ENCODE measurements at places on chromosomes 1 and 21.

DNA sequence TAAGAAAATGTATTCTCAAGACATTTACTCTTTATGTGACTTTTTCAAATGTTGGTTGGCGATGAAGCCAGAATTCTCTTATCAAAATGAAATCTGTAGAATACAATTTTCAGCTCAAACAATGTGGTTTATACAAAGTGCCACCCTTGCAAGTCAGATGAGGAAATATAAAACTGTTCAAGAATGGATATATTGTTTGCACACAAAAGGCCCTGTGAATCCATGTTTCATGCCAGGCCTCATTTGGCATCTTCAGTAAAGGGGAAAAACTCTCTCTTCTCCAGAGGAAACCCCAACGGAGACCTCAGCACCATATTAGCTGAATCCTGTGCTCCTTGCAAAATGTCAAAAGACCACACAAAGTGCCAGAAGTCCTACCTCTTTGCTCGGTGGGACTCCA, 310.4 kb downstream of the RRAGC start:
- DNase-seq, result no peak

DNA sequence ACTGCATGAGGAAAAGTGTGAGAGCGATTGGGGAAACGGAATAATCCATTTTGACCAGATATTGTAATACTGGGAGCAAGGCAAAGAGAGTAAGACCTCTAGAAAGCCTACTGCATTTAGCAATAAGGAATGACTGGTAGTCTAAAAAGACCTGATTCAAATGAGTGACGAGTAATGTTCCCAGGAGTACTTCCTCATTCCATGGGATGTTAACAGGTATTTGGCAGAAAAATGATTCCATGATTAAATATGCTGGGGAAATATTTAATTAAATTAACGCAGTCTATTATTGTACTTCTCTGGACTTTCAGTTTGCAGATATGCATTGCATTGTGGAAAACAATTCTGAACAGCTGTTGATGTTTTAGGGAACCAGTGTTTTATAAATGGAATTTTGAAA, 105.5 kb downstream of the RPE65 start:
- no peak for DNase-seq

- DNase-seq, result peak; percentile 57
Measured at GRCh38 chr1:37037690-37038089, 3.4 kb upstream of the GRIK3 start.

GRCh38 chr1:158961178-158961577, 29.8 kb downstream of the PYHIN1 start:
- DNase-seq, result no peak

- no peak for DNase-seq
Measured at GRCh38 chr1:76027341-76027740, 47.2 kb upstream of the ST6GALNAC3 start.

DNA sequence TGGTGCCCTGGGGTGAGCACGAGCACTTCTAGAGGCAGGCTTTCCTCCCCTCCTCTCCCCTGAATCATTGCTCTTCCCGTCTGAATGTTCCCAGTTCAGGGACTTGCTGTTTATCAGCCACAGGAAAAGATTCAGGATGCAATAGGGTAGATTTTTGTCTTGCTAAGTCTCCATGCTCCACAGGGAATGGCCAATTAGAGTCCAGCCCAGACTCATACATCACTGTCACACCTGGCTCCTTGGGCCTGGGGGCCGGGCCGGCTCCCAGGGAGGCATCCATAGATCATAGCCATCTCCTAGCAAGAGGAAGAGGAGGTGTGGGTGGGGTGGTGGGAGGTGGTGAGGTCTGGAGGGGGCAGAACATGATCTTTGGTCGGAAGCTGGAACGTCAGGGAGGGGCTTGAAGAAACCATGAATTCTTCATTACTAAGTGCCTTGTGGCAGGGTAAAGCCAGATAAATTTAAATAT, 83.4 kb downstream of the LRRN2 start:
- no peak for DNase-seq

DNA sequence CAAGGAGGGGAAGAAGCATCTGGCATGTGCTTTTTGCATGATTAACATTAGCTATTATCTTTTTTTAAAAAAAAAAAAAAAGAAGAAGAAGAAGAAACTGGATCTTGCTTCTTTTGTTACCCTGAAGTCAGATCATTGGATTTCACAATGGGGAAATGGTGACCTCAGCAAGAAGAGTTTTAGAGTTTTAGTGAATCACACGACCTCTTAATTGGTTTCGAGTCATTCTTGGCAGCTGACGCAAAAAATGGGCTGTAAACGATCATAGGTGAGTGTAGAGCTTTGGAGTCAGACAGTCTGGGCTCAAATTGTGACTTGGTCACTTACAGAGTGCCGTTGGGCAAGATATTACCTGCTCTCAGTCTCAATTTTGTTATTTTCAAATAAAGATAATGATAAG, 33.3 kb upstream of the PGBD5 start:
- no peak for DNase-seq

GRCh38 chr1:168206111-168206510, 19.7 kb upstream of the SFT2D2 start:
- DNase-seq, result no peak

DNA sequence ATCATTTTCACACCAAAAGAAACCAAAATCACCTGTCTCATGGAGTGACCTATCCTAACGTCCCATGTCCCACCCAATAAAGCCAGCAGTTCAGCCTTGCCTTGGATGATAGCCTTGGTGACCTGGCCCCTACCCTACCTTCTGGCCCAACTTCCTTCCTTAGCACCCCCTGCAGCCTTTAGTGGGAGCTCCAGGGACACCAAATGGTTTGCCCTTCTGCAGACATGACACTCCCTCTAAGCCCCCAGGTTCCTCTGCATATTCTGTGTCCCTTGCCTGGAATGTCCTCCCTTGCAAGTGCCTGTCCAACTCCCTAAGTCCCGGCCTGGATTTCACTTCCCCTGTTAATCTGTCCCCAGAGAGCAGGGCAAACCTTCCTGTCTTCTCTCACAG, 2.2 kb downstream of the SLFNL1 start:
- DNase-seq, result no peak
